Myocyte (in vitro differentiated cells): ENCODE measurements at places on chromosomes 16 and 17. TPM values are rescaled to one million over a fixed set of nuclear protein-coding genes. Genes with fewer than 3 reads are reported as not detected.

USP31 gene
- total RNA-seq = 4.0 and 4.9 TPM in 2 replicates

PERCC1 gene
- not detected in 2 replicates for total RNA-seq

KRTAP9-2 gene
- total RNA-seq = not detected in 2 replicates

OMG gene
- total RNA-seq = 0.27 and 4.2 TPM in 2 replicates

KRTAP9-3 gene
- total RNA-seq = not detected in 2 replicates

ST6GALNAC1 gene
- 0.21 TPM in 1 of 2 replicates, not detected in the other for total RNA-seq

ZMYND15 gene
- total RNA-seq = 0.05 TPM in 1 of 2 replicates, not detected in the other

PPL gene
- 5.9 and 25.4 TPM in 2 replicates for total RNA-seq

HOXB5 gene
- total RNA-seq = 0.42 and 0.80 TPM in 2 replicates

PRAC2 gene
- total RNA-seq = not detected in 2 replicates

HIC1 gene
- total RNA-seq = 2.9 and 6.8 TPM in 2 replicates

SPATA32 gene
- total RNA-seq = not detected in 2 replicates
